ENCODE measurements at places on chromosomes 6 and 20.
A peak's percentile ranks its signal among the peaks of the same experiment; 100 is the strongest.

GRCh38 chr6:159008656-159009288, 8.8 kb upstream of the RSPH3 start:
- DNase-seq = no peak

DNA sequence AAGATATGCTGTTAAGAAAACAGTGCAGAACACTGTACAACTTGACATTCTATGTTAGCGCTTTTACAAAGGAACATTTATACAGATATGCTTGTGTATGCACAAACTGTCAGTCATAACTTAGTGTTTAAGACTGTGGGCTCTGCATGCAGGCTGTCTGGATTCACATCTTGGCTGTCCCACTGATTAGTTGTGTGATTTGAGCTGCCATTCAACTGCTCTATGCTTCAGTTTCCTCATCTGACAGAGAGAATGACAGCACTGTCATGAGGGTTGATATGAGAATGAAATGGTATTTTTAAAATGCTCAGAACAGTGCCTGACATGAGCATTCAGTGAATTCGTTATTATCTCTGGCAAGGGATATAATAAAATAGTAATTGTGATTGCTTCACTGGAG, 8.7 kb downstream of the SLC25A27 start:
- no peak for DNase-seq

DNA sequence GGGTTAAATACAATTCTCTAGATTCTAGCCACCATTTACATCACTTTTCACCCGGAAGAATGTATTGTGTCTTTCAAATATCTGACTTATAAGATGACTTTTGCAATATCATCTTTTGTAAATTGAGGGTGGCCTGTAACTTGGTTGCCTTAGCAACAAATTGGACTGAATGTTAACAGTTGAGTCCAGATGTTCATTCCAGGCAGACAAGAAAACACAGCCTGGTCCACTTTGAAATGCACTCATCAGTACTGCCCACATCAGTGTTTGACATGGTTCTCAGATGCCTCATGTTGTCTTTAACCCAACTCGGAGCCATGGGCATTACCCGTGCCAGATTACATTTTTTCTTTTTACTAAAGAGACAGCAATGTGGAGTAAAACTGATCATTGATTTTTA, 781.6 kb upstream of the CHD6 start:
- DNase-seq = no peak

DNA sequence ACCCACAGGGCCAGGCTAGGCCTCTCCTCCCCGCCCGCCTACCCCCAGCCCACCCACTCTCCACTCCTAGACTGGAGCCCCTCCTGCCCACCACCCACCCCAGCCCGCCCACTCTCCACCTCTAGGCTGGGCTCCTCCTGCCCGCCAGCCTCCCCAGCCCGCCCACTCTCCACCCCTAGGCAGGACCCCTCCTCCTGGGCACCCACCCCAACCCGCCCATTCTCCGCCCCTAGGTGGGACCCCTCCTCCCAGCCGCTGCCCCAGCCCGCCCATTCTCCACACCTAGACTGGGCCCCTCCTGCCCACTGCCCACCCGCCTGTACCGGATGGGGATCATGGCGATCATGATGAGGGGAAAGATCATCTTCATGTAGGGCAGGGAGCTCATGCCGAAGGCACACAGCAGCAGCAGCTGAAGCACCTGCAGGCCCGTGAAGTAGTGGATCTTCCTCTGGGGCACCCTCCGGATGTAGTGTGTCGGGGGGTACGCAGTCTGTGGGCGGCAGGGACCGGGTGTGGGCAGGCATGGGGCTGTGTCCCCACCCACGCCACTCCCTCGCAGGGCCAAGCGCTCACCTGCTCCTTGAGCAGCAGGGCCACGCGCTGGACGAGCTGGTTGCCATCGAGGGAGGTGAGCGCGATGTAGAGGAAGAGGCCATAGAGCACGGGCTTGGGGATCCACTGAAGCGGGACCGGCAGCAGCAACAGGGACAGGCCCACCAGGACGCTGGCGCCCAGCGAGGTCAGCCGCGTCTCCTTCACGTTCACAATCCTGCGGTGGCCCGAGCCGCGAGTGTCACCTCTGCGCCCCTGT, 10.8 kb downstream of the SLC4A11 start:
- DNase-seq = no peak

DNA sequence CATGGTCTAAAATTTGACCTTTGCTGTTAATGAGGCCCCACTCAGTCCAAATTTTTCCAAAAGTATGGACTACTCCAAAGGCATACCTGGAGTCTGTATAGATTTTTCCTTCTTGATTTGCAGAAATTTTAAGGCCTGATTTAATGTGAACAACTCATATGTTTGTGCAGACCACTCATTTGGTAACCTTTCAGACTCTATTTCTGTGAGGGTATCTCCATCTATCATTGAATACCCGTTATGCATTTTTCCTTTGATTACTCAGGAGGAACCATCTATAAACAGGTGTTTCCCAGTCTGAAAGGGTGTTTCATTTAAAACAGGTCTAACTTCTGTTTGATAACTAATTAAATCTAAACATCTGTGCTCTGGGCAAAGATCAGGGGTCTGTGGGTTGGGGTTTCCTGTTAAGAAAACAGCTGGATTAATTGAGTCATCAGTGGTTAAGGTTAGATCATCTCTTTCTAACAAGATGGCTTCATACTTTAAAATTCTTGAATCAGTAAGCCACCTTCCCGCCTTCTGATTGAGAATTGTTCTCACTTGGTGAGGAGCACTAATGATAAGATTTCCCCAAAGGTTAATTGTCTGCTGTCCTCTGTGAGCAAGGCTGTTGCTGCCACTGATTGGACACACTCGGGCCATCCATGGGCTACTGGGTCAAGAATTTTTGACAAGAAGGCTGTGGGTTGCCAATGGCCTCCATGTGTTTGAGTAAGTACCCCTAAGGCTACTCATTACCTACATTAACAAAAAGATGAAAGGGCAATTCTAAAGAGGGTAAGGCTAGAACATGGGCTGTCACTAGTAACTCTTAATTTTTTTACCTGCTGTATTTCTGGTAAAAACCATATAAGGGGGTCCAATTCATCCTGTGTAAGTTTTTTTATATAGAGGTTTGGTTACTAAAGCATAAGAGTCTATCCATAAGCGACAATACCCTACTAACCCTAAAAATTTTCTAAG, 24.1 kb downstream of the HLA-B start:
- DNase-seq = no peak

GRCh38 chr20:36808317-36809257, 35.0 kb upstream of the DSN1 start:
- DNase-seq = peak; percentile 25

GRCh38 chr6:3366596-3367413, 90.0 kb downstream of the SLC22A23 start:
- no peak for DNase-seq

DNA sequence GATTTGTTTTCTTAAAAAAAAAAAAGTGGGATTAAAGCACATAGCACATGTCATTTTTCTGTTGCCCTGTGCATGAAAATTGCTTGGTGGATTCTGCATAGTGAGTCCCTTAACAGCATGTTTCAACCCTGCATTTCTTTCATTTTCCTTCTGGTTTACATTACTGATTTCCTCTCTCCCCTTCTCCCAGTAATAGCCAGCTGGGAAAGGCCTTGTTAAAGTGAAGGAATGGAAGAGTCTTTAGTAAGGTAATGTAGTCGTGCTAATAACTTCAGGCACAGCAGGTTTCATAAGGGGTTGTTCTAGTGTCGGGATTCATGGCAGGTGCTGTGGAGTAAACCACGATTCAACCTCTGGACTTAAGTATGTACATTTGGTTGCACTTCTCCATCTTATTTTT, 202.4 kb downstream of the FARS2 start:
- no peak for DNase-seq

- no peak for DNase-seq
These were observed 59.9 kb upstream of the BHLHE23 start for GRCh38 chr20:63066506-63067265.

DNA sequence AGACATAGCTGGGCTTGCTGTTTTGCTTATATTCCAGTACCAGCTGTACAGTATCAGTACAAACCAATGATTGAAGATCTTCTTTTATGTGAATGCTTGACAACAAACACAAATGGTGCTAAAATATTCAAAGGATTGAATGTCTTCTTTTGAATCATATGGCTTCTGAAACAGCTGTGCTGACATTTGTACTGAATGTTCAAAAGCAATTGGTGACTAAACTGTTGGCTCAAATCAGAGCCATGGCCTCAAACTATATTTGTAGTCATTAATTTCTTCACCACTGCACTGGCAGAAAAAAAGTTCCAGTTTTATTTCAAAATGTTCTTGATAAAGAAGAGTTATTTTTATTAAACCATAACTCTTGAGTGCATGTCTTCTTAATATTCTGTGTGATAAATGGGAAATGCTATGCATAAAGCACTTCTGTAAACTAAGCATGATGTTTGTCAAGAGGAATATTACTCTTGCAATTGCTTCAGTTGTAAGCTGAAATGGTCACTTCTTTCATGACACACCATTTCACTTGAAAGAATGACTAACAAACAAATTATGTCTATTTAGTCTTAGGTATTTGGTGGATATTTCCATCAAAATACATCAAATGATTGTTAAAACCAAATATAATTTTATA, 45.9 kb upstream of the CENPW start:
- no peak for DNase-seq

DNA sequence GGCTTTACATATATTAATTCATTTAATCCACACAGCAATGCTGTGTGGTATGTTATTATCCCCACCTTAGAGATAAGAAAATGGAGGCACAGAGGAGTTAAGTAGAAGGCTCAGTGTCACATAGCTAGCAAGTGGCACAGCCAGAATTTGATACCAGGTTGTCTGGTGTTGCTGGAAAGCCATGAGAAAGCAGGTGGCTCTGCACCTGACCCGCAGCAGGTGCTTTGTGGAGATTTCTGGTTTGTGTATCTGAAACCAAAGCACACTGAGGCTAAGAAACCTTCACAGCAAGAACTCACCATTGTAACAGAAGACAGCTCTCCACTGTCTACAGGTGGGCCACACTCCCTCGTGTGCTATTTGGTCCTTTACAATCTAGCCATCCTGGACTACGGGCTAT, 7.5 kb downstream of the ELMO2 start:
- DNase-seq = no peak

DNA sequence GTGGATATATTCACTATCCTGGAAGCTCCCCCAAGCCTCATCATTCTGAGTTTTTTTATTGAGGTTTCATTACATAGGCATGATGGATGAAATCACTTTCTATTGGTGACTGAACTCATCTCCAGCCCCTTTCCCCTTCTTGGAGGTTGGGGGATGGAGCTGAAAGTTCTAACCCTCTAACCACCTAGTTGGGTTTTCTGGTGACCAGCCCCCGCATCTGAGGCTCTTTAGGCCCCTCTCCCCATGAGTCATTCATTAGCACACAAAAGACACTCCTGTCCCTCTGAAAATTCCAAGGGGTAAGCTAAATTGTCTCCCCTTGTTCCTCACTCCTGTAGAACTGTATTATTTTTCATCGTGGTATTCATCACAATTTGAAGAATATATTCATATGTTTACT, 33.3 kb downstream of the GFRA4 start:
- no peak for DNase-seq
